ENCODE measurements at places on chromosomes 2 and 18.
A peak's percentile ranks its signal among the peaks of the same experiment; 100 is the strongest.

GRCh38 chr2:218270721-218271486 lies 585 bp downstream of the PNKD start:
- no peak for DNase-seq

DNA sequence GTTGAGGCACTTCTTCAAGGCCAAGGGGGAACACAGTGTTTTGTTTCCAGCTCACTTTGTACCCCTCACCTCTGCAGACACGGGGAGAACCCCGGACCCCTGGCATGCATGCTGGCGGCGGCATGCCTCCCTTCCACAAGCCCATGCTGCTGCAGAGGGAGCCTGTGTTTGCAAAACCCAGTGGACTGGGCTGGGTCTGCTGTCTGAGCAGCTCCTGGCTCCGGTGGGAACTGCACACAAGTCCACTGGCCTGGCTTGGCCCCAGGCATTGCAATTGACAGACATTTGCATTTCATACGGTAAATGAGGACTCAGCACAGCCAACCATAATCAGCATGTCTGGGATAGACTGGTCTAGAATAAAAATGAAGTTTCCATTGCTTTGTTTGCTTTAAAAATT lies 62.4 kb downstream of the RALBP1 start:
- no peak for DNase-seq

- DNase-seq, result no peak
Observed at GRCh38 chr2:55636831-55637230, 19.4 kb upstream of the PPP4R3B start.

GRCh38 chr2:69631402-69631801 lies 12.1 kb downstream of the AAK1 start:
- DNase-seq, result no peak

- peak; percentile 36 for DNase-seq
Observed at GRCh38 chr2:10546975-10547391, 98.9 kb upstream of the ODC1 start.

GRCh38 chr2:191645032-191645431 lies 32.9 kb upstream of the NABP1 start:
- no peak for DNase-seq

- DNase-seq, result no peak
Observed at GRCh38 chr2:67646714-67647333, 249.7 kb downstream of the ETAA1 start.

DNA sequence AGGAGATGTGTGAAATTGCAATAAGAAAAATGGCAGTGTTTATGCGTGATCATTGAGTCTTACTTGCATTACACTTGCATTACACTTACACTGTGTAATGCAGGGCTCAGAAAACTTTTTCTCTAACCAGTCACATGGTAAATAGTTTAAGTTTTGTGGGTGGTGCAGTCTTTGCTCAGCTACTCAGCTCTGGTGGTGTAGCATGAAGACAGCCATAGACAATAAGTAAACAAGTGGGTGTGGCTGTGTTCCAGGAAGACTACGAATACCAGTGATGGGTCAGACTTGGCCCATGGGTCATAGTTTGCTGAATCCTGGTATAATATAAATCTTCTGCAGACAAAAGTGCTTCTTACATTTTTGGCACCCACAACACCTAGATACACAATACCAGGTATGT lies 115.6 kb upstream of the CYP1B1 start:
- DNase-seq, result peak; percentile 54

DNA sequence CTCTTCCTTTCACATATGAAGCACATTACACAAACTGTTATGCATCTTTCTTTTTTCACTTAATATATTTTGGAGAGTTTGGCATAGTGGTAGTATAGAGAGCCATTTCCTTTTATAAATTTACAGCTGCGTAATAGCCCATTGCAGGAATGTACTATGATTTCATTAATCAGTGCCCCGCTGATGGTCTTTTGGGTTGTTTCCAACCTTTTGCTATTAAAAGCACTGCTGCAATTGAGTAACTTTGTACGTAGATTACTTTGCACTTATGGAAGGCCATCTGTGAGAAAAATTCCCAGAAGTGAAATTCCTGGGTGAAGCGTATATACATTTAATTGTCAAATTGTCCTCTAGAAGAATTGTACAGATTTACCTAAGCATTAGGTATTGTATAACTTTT lies 565.3 kb upstream of the ZNF804A start:
- peak; percentile 26 for DNase-seq

GRCh38 chr2:111534910-111535352 lies 349.1 kb downstream of the ANAPC1 start:
- peak; percentile 53 for DNase-seq

- no peak for DNase-seq
Observed at GRCh38 chr18:5430131-5430530, 113.7 kb downstream of the EPB41L3 start.

Measured in fibroblast of skin of abdomen (primary cell).